Kidney capillary endothelial cell (primary cell): ENCODE measurements at places on chromosomes 11 and 22.

DNA sequence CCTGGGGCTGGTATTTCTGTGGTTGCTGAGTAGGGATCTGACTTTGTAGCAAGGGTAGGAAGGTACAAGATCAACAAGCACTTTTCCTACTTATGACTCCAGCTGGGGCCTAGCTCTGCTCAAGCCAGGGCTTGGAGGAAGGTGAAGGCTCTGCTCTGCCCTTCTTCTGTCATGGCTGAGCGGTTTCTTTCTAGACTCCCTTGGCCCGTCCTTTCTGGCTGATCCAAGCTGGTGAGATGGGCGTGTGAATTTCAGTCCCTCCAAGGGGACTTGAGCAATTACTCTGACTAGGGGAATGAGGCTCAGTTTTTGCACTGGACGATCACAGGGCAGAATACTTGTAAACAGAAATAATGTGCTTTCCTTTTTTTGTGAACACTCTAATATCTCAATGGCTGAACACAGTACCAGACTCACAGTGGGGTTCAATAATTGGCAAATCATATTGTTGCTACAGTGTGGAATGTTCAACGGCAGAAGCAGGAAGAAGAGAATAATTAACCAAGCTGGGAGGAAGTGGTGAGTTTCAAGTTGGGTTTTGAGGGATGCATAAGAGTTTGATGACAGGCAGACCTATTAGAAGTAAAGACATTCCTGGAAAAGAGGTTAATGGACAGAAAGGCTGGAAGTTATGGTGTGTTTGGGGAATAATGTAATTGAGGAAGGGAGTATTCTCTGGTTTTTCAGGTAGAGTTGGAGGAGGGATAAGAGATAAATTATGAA is 507.6 kb downstream of the MIAT start:
- no peak for DNase-seq

DNA sequence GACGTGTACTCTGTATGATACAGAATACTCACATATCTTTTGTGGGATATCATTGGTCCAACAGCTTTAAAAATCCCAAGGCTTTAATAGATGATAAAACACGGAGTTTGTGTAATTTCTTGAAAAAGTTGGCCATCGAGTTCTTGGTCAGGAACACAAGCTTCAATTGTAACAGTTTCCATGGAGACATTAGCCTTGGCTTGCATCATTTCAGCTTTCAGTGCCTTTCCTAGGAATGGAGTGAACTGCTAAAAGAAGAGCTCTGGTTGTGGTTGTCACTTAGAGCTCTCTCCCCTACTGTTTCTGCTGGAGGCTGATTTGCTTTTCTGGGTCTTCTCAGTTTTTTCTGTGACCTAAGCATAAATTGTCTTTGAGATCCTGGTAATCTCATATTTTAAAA is 14.2 kb downstream of the BMAL1 start:
- no peak for DNase-seq

- peak; percentile 54 for DNase-seq
These were observed 100.3 kb upstream of the AKIP1 start for GRCh38 chr11:8810540-8811301.

DNA sequence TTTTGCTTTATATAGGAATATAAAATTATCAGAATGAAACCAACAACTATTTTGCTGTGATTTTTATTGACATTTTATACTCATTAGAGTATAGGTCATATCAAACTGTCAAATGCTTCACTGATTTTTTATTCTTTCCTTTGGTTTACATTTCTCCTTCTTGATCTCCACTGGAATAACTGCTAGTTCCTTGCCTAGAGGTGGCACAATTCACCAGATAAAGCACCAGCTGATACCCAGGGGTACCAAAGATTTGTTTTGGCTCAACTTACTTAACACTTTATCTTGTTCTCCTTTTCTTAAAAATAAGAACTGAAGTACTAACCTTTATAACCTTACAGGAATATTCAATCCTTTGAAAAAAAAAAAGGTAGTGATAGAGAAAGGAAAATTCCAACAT is 725.1 kb upstream of the CHORDC1 start:
- DNase-seq, result no peak

DNA sequence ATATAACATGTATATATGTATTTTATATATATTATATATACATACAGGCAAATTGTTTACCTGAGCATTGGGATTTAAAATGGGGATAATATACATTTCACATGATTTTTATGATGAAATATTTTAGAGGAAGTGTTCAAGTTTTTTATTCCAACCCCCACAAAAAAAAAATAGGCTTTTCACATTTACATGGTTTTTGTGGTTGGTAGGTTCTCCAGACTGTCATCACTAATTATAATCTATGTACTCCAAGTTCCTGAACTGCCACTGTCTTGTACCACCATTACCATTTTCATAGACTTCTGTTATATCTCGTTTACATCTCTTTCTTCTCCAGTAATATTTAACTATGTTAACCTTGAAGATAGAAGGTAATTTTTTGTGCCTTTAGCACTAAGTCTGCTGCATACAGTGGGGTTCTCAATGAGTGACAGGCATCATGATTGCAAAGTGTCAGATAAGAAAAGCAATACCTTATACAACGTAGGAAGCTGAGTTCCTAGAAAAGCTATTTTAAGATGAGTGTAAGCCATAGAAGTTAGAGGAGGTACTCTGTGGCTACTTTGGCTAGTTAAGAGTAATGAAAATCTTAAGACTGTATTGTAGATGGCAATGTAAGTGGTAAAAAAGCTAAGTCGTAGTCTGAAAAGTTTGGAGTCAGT is 5.2 kb downstream of the TMEM126A start:
- DNase-seq, result no peak
